ENCODE measurements at places on chromosomes 6 and 20.
A peak's percentile ranks its signal among the peaks of the same experiment; 100 is the strongest.

DNA sequence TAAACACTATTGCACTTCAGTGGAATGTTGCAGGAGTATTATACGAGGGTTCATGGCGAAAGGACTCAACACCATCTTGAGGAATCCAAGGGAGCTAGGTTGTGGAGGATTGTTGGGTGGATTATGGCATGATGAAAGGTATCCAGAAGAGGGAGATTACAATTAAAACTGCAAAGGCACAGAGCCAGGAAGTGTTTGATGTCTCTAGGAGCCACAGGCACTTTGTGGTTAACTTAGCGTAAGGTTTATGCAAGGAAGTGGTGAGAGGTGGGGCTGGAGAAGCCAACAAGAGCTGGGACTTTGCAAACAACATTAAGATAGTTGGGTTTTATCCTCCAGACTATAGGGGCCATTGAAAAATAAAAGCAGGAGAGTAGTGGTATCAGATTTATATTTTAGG lies 86.6 kb upstream of the TPD52L1 start:
- peak; percentile 43 for DNase-seq

DNA sequence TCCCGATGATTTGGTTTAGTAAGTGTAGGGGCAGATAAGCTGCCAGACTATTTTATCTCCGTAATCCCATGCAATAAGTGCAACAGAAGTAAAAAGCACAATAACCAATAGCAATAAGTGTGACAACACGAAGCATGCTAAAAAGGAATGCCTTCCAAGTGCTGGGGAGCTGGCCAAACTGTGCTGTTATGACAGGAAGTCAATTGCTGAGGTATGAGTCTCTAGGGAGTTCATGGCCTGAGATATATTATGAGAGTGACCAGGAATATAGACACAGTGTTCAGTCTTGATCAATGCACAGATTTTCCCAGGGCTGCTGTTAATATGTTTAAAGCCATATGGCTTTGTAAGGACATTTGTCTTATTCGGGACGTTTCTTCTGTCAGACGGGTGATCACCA lies 10.5 kb upstream of the ANGPT4 start:
- no peak for DNase-seq

DNA sequence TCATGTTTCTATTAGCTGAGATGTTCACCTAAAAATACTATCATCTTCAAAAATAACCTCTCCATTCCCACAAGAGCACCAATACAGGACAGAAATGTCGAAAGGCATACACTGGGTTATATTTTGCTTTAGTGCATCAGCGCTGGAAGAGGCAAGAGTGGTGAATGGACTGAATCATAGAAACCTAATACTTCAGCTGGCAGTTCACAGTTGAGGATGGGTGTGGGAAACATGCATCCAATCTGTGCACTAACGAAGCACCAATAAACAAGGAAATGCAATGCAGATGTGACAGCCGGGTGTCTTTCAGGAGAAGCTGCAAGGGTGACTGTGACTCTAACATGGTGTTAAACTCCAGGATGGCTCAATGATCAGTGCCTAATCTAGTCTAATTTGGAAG lies 365.8 kb downstream of the ESR1 start:
- DNase-seq: no peak

GRCh38 chr6:158843751-158844683 lies 24.8 kb upstream of the EZR start:
- no peak for DNase-seq

GRCh38 chr20:62134735-62135231 lies 8.4 kb downstream of the PSMA7 start:
- no peak for DNase-seq

- DNase-seq: no peak
These were observed 188.6 kb downstream of the GJA10 start for GRCh38 chr6:90082847-90083246.

GRCh38 chr20:41191562-41192500 lies 54.5 kb downstream of the PLCG1 start:
- DNase-seq: no peak

DNA sequence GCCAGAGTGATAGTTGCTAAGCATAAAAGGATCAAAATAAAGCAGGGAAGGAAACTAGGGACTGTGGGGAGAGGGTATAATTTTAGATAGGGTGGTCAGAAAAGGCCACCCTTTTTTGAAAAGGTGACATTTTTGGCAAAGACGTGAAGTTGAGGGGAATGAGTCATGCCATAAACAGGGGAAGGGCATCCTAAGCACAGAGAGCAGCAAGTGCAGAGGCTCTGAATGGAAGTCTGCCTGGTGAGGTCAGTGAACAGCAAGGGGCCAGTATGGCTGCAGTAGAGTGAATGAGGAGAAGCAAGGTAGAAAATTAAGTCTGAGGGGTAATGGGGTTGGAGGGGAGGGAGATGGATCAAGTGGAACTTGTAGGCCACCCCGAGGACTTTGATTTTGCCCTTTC lies 2.4 kb downstream of the KLC4 start:
- DNase-seq: no peak

DNA sequence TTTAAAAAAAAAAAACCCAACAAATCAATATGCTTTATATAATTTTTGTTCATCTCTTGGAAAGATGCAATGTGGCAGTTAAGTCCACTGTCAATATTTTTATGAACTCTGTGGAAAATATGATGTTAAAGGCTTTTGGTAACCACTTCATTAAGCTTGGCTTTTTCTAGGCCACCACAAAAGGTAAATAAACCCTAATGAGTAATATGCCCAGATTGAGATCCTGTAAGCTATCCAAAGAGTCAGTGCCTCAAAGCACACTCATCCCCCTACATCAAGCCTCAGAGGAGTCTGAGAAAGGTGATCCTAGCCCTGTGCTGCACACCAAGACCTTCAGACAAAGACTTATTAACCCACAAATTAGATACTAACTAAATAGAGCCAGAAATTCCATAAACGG lies 121.1 kb downstream of the CDC5L start:
- DNase-seq: no peak

- no peak for DNase-seq
These were observed 191.6 kb downstream of the MYLK4 start for GRCh38 chr6:2558861-2559801.

DNA sequence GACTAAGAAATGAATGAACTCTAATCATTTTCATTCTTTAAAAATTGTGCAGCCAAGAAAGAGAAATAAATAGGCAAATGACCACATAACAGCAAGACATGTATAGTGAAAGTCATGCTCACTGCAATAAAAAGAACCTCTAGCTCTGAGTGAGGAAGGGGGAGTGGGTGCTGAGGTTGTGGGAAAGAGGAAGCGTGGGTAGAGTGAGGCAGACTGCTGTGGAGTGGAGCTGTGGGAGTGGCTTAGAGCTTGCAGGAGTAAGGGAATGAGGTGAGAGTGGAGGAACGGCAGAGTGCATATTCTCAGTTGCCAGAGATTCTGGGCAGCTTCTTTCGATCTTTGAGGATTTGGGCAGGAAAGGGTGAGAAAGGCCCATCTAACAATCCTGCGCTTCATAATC lies 10.4 kb downstream of the DEFB129 start:
- peak; percentile 7 for DNase-seq

DNA sequence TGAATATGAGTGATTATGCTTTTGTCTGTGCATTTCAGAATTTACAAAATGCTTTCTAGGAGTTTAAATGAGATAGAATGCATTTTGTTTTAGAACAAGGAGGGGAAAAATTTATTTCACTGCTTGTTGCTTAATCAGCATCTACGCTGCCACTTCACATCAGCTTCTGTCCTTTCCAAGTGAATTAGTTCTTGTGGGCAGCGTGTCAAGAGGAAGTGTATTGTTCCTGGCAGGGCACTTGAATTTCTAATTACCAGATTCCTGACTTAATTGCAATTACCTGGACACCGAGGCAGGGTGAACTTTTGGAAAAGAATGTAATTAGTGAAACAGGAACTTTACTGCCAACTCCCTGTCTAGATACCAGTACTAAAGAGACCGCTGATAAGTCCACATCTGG lies 263.5 kb downstream of the TMEM242 start:
- DNase-seq: no peak

DNA sequence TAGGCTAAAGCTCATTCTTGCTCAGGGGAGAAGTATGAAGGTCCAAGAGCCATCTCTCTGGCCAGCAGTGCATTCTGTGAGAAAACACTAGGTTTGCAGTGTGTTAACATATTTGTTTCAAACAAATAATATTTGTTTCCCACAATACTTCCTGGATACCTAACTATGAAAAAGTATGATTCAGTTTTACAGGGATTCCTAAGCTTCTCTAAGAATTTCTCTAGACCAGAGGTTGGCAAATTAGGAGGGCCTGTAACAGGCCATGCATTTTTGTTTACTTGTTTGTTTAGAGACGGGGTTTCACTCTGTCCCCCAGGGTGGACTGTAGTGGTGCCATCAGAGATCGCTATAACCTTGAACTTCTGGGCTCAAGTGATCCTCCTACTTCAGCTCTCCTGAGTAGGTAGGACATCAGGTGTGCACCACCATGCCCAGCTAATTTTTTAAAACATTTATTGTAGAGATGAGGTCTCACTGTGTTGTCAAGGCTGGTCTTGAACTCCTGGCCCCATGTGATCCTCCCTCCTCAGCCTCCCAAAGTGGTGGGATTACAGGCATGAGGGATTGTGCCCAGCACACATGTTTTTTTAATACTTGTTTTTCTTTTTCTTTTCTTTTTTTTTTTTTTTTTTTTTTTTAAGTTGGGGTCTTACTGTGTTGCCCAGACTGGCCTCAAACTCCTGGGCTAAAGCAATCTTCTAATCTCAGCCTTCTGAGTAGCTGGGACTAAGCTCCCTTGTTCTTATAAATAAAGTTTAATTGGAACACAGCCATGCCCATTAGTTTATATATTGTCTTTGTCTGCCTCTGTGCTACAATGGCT lies 71.7 kb downstream of the ADGRG6 start:
- no peak for DNase-seq

DNA sequence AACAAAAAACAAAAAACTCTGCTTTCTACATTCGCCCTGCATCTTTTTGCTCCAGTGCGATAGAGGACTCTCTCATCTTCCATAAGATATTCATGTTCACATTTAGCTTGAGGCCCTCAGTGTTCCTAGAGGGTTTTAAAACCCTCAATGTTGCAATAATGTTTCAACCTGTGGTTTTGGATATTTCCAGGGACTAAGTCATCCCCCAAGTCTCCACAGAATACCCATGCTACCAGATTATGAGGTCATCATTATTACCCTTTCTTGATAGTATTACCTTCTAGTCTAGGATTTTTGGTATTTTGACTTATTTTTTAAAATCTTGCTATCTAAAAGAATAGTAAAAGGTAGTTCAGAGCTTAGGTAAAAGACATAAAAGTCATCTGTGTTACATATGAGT lies 480.5 kb upstream of the ID4 start:
- DNase-seq: no peak

DNA sequence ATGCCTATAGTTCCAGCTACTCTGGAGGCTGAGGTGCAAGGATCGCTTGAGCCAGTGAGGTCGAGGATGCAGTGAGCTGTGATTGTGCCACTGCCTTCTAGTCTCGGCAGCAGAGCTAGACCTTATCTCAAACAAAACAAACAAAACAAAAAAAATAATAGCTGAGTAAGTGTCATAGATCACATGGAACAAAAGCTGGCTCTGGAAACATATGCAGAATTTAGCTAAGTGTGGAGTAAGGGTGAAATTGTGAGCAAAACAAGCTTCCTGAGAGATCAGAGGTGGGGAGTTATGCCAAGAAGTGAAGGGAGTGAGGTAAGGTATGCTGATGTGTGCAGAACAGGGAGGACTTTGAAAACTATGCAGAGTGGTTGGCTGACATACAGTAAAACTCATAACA lies 18.7 kb downstream of the SGK1 start:
- no peak for DNase-seq

GRCh38 chr6:140711019-140711613 lies 1336.7 kb upstream of the CITED2 start:
- DNase-seq: no peak

DNA sequence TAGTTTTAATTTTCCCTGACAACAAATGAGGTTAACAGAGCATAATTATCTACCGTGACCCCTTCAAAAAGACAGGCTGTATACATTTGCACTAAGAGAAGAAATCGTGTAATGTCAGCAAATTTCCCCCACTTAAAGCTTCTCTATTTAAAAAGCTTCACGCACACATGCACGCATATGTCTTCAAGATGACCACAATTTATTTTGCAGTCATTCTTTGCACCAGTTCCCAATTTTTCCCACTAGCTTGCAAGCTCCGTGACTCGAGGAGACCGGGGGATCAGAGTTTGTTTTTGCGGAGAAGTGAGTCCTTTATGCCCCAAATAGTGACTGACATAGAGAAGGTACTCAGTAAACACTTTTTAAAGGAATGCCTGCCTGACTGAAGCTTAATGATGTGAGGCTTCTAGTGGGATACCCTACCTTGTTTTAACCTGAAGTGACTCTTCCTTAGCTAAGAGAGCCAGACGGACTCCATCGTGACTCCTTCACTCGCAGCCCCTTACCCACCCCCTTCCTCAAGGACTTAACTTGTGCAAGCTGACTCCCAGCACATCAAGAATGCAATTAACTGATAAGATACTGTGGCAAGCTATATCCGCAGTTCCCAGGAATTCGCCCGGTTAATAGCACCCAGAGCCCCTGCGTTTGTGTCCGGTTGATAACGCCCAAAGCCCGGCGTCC lies 9.3 kb upstream of the NQO2 start:
- DNase-seq: peak; percentile 36

- DNase-seq: no peak
These were observed 545.4 kb upstream of the JAG1 start for GRCh38 chr20:11219192-11219591.

- DNase-seq: no peak
These were observed 591.9 kb downstream of the CD109 start for GRCh38 chr6:74287932-74288331.

- DNase-seq: no peak
These were observed 4.5 kb downstream of the MKKS start for GRCh38 chr20:10429443-10429981.

DNA sequence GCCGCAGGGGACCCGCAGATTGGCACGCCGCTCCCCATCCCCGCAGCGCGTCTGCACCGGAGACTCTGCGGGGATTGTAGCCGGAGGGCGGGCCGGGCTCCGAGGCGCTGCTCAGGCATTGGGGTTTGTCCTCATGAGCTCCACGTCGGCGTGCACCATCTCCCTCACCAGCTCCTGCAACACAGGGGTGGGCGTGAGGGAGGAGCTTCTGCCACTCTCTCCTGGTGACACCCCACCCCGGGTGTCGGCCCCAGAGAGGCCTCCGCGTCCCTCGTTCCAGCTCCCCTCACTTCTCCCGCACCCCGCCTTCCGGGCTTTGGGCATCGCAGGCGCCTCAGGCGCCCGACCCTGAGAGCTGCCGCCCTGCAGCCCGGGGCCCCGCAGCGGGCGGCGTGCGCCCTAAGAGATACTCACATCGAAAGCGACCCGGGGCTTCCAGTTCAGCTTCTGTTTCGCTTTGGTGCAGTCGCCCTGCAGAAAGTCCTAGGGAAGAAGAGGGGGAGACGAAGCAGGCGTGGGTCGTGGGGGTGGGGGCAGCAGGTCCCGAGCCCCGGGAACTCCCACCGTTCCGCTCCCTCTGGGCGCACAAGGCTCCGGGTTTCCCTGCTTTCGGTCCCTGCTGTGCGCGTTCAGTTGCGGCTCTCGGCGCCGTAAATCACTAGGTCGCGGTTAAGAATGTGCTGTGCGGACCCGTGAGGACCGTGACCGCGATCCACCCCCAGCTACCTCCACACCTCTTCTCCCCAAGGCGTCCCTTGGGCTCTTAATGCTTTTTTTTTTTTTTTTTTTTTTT lies 14.5 kb downstream of the FOXC1 start:
- DNase-seq: no peak

All from CD4-positive, alpha-beta T cell treated with Interleukin-12 subunit alpha and Interleukin-12 subunit beta, for 1 hour (primary cell).